ENCODE measurements at places on chromosomes 3 and 15.

DNA sequence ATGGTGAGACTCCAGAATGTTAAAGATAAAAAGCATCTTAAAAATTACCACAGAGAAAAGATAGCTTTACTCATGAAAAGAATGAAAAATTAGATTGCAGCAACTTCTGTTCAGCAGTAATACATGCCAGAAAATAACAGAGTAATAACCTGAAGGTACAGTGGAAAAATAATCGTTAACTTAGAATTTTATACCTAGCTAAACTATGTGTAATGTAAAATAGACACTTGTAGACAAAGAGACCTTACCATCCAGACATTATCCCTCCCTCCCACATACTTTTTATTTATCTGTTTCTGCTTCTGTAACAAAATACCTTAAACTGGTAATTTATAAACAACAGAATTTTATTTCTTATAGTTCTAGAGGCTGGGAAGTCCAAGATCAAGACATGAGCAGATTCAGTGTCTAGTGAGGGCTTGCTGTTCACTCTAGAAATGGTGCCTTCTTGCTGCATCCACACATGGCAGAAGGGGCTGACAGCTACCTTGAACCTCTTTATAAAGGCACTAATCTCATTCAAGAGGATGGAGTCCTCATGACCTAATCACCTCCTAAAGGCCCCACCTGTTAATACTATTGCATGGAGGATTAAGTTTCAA, 90.7 kb downstream of the COL6A6 start:
- DNase-seq: no peak

- DNase-seq: peak; percentile 21
Measured at GRCh38 chr15:63296195-63296594, 18.8 kb downstream of the APH1B start.

DNA sequence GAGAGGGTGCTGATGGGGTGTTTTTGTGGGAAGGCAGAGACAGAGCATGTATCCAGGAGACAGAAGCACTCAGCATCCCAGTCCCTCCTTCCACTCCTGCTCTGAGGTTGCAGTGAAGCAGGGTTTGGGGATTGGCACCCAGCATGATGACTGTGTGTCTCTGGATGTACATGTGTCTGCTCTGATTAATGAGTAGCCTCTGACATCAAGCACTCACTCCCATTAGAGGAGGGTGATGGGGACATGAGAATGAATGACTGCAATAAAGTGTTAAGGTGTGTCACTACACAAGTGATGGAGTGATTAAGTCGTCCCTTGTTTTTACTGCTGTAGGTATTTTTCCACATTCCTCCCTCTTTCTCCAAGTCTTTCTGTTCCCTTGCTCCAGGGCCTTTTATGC, 9.6 kb upstream of the MYZAP start:
- no peak for DNase-seq

GRCh38 chr15:34804113-34804512, 8.8 kb upstream of the ACTC1 start:
- DNase-seq: no peak

DNA sequence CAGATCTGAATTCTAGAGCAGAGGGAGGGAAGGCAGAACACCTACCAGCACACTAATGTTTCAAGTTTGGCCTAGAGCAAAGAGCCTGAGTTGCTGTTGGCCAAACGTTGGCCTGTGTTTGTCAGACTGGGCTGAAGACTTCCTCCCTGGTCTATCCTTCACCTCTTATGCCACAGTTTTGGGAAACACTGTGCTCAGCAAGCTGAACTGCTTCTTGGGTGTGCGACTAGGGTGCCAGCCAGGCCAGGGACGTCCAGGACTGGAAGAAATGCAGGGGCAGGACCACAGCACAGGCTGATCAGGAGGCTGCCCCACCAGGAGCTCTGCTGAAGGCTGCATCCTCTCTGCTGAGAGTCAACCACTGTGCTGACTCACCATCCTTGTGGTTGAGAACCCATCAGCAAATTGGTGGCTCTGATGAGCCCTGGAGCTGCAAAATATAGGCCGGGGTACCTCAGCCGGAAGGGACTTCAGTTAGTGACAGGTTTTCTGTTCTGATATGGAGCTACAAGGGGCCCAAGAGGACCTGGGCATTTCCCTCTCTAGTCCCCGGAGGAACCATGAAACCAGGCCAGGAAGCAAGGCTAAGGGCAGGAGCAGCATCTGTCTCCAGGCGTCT, 131.6 kb upstream of the RASGRP1 start:
- DNase-seq: no peak

DNA sequence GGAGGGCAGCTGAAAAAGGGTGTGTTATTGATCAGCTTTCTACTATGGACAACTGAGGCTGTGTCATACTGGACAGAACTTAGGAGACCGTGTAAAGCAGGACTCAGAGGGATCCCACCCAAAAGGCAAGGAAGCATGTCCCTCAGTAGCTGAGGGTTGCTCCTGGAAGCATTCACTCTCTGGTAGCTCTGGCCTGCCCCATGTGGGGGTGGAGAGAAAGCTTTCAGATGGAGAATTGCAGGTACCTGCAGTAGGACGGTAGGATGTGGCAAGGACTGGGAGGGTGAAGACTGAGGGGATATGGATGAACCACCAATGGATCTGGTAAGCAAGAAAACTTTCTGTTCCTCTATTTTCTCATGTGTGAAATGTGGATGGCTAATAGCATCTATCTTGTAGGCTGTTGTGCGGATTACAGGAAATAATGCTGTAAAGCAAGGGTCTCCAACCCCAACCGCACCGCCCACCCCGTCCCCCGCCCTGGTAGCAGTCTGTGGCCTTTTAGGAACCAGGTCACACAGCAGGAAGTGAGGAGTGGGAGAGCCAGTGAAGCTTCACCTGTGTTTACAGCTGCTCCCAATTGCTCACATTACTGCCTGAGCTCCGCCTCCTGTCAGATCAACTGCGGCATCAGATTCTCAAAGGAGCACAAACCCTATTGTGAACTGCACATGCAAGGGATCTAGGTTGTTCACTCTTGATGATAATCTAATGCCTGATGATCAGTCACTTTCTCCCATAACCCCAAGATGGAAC, 157.7 kb upstream of the PROK2 start:
- no peak for DNase-seq

- no peak for DNase-seq
Measured at GRCh38 chr15:89759835-89760234, 8.8 kb upstream of the MESP1 start.

All from NCI-H1092 (cell line).